ENCODE measurements at places on chromosomes 16 and 17.

GRCh38 chr17:19014628-19015215 lies 10.2 kb upstream of the FAM83G start:
- no peak for DNase-seq

- DNase-seq = no peak
Observed at GRCh38 chr16:21116148-21116693, 34.4 kb downstream of the DNAH3 start.

GRCh38 chr16:8370374-8371270 lies 219.7 kb downstream of the TMEM114 start:
- no peak for DNase-seq

DNA sequence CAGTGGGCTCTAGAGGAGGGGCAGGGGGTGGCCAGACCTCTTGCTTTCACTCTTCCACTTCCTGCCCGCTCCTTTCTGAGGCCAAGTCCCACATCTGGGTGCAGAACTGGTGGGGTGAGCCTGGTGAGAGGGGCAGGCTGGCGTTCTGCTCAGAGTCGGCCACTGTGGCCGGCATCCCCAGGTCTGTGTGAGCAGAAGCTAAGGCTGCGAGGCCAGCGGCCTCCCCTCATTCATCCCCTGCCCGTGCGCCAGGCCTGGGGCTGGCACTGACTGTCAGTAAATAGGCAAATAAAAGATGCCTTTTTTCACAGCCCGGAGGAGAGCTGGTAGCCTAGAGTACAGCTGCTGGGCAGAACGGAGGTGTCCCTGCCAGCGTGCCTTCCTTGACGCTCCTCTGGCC lies 1.2 kb downstream of the DEF8 start:
- no peak for DNase-seq

DNA sequence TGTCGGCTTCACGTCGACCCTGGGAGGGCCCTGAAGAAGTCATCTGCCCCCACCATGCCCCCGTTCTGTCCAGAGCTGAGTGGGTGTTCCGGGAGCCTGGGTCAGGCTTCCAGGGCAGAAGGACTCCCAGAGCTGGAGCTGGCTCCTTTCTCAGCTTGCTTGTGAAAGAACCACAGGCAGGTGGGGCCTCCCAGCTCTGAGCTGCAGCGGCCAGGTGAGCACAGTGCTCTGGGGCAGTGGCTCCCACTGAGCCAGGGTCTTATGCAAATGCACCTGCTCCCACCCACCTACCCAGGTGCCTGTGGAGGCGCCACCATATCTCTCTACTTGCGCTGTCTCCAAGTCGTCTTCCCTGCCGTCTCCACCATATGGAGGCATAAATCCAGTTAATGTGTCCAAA lies 140.0 kb upstream of the RPL38 start:
- no peak for DNase-seq

GRCh38 chr17:55564081-55564480 lies 52.8 kb upstream of the SMIM36 start:
- DNase-seq = no peak

DNA sequence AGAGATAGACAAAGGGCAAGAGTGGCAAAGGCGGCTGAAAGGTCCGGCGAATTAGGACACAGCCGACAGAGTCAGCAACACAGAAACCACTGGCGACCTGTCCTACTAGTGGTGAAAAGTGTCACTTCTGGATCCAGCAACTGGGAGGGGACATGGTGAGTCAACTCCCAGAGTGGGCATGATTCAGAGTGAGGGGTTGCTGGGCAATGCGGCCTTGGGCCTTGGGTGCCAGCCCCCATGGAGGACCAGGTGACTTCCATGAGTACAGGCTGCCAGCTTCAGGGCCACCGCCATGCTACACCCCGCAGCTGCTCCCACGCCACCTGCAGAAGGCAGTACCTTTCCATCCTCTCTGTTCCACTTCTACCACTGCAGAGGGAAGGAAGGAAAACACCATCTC lies 110.6 kb downstream of the ZFHX3 start:
- DNase-seq = no peak

Data from stimulated activated CD8-positive, alpha-beta memory T cell treated with anti-CD3 and anti-CD28 coated beads, Interleukin-15, amount 100 ng/mL, for 24 hours (primary cell).